ENCODE measurements at places on chromosomes 1 and 21.

GRCh38 chr1:53367503-53368313 lies 39.8 kb upstream of the LRP8 start:
- no peaks in the 10 kb centered on the region for H3K4me1 ChIP-seq
- no peak overlapping the region for H3K27ac ChIP-seq
- no peaks in the 10 kb centered on the region for H3K27me3 ChIP-seq
- peak overlapping the region; percentile 16 for H3K4me3 ChIP-seq
- no peak for DNase-seq

DNA sequence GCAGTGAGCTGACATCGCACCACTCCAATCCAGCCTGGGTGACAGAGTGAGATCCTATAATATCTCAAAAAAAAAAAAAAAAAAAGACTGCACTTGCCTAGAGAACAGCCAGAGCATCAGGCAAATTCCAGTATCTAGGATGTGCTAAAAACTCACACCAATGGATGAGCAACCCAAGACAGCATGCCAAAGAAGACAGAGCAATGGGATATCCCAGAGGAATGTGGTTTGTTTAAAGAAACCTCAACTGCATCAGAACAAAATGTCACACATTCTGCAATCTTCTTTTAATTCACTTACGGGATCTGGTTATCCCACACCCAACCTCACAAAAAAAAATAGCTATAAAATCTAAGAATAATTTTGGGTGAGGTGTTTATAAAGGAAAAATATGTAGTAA lies 7.3 kb downstream of the KCNH1 start:
- H3K36me3 ChIP-seq, result no peaks in the 10 kb centered on the region
- peak overlapping the region; percentile 39 for H3K27ac ChIP-seq
- no peak for DNase-seq
- no peaks in the 10 kb centered on the region for H3K27me3 ChIP-seq
- no peak overlapping the region for H3K4me3 ChIP-seq

- H3K27ac ChIP-seq, result no peak overlapping the region
- H3K36me3 ChIP-seq, result no peaks in the 10 kb centered on the region
- H3K4me1 ChIP-seq, result peaks cover 26% of the 10 kb centered on the region
- no peak overlapping the region for H3K4me3 ChIP-seq
- DNase-seq, result no peak
- H3K27me3 ChIP-seq, result no peaks in the 10 kb centered on the region
Measured at GRCh38 chr1:45364294-45364693, 24.1 kb upstream of the MUTYH start.

GRCh38 chr1:214445831-214446614 lies 105.4 kb downstream of the PTPN14 start:
- no peak for DNase-seq
- no peaks in the 10 kb centered on the region for H3K27me3 ChIP-seq
- H3K4me3 ChIP-seq, result no peak overlapping the region
- H3K4me1 ChIP-seq, result no peaks in the 10 kb centered on the region
- H3K36me3 ChIP-seq, result no peaks in the 10 kb centered on the region
- H3K27ac ChIP-seq, result peak overlapping the region; percentile 46

GRCh38 chr1:245173446-245174211 lies 18.8 kb downstream of the KIF26B start:
- H3K27me3 ChIP-seq, result no peaks in the 10 kb centered on the region
- DNase-seq, result no peak
- no peaks in the 10 kb centered on the region for H3K4me1 ChIP-seq
- H3K27ac ChIP-seq, result no peak overlapping the region
- H3K4me3 ChIP-seq, result no peak overlapping the region
